ENCODE measurements at places on chromosomes 4 and X.

GRCh38 chrX:16700734-16701133, 11.7 kb downstream of the CTPS2 start:
- DNase-seq, result no peak

DNA sequence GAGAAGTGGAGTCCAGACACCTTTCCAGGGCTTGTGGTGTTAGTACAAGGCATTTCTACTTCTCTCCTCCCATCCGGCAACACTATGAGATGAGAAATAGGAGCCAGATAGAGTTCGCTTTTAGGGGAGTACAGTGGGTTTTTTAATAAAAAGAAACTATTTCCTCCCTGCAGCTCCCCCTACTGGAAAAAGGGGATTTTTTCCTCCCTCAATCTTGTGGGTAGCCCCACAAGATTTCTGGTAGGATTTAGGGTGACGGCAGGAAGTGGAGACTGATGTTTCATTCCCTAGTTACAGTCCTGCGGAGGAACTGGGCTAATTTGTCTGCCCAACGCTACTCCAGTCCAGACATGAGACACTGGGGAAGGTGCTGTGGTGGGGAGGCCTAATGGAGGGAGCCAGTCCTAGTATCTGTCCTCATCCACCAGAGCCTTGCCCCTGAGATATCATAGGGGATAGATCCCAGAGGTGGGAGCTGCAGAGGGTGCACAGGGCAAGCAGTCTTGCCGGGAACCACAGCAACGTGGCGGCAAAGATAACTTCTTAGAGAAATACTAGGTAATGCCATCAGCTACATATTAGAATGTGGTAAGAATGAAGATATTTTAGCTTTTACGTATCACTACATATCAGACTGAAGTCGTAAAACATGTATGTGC, 45.5 kb upstream of the PRKG2 start:
- no peak for DNase-seq

GRCh38 chr4:65538571-65538970, 131.7 kb downstream of the EPHA5 start:
- no peak for DNase-seq

DNA sequence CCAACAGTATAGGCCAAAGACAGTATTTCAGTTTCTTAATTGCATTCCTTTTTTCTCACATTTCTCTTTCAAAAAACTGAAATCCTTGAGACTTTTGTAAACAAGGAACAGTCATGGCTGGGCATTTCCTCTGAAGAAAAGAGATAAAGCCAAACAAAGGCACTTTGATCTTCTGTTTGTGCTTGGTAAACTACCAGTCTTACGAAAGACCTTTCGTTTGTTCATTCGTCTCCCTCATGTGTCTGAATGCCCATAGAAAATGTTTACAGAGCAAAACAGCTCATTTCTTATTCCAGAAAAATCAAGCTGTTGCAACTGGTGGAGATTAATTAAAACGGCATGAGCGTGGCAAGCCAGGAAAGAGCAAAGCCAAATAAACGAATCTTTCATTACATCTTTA, 178.0 kb downstream of the GASK1B start:
- no peak for DNase-seq

DNA sequence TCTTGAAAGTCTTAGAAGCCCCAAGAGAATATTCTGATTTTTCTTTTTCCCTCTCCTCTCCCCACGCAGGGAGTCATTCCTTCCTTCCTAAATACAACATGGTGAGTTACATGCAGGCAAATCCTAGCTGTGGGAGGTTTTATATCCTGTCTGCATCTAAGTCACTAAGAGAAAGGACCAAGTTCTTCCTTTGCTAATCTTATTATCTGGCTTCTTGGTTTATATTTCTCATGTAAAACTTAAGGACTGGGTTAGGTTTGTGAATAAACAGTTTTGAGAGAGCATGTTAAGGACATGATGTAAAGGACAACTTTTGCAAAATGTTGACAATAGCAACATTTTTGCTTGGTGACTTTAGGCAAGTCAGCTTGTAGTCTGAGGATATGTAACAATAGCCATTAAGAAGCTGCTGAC, 5.1 kb upstream of the CXCL9 start:
- DNase-seq, result no peak

DNA sequence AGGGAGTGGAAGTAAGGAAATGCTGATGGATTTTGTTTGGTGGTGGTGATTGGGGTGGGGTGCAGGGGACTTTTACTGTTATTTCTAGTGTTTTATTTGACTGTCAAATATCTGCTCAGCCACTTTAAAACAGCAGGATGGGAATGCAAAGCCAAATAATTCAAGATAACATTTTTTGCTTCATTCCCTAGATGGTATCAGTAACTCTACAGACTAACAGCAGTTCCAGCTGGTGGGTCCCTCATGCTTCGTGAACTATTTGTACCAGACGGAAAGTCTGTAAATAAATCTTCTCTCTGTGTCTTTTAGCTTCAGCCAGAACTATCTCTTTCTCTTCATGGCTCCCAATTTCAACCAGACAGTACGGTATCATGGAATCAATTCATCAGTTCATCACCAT, 27.5 kb downstream of the GPR143 start:
- no peak for DNase-seq

- DNase-seq, result no peak
Observed at GRCh38 chr4:67160394-67160793, 384.9 kb downstream of the CENPC start.

- DNase-seq, result no peak
Observed at GRCh38 chrX:136191171-136191570, 43.8 kb downstream of the FHL1 start.

- no peak for DNase-seq
Observed at GRCh38 chr4:139709660-139710059, 44.0 kb downstream of the MGST2 start.

DNA sequence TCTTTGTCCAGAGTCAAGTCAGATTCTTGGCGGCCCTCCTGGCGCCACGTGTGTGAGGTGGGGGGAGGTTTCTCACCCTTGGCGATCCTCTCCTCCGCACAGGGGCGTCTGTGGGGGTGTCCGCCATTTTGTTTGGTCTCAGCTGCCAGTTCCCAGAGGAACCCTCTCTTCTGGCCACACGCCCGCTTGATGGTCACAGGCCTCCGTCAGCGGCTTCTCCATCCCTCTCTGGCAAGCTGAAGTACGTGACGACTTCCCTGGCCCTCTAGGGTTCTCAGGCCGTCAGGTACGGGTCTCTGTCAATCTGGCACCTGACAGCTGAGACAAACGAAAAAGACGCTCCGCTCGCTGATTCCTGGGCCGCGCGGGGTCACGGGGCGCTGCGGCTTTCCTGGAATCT, 272.6 kb downstream of the TRIML1 start:
- DNase-seq, result no peak

- DNase-seq, result no peak
Observed at GRCh38 chrX:9310616-9311015, 154.2 kb upstream of the TBL1X start.

- DNase-seq, result no peak
Observed at GRCh38 chr4:70759126-70759525, 37.4 kb downstream of the RUFY3 start.

- DNase-seq, result no peak
Observed at GRCh38 chr4:185529413-185529812, 5.9 kb downstream of the PDLIM3 start.

DNA sequence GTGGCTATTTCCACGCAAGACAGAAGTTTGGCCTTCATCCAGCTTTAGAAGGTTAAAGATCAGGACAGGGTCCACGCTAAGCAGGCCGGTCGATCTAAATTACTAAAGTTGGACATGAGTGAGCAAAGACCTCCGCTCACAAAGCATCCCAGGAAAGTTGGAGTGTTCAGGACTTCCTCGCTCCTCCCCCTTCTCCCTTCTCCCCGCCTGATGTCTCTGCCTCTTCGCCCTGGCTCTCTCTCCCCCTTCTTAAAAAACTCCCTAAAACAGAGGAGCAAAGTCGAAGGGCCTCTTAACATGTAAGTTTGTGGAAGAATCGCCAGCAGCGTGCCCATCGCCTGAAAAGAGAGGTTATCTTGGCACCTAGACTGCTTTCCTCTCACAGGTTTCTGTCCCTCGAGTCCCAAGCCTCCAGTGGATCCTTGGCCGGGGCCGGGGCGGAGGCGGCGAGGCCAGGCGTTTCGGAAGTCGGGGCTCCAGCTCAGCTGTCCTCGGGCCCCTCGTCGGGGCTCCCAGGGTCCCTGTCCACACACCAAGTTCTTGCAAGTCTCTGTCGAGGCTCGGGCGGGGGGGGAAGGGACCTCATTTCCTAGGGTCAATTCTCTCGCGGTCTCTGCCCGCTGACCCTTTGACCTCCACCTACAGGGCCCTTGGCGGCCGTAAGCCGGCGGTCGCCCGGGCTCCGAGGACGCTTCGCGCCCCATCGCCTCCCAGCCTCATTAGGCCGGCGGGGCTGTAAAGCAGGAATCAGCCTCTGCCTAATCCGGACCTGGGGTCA, 7.6 kb downstream of the ZIC3 start:
- no peak for DNase-seq

DNA sequence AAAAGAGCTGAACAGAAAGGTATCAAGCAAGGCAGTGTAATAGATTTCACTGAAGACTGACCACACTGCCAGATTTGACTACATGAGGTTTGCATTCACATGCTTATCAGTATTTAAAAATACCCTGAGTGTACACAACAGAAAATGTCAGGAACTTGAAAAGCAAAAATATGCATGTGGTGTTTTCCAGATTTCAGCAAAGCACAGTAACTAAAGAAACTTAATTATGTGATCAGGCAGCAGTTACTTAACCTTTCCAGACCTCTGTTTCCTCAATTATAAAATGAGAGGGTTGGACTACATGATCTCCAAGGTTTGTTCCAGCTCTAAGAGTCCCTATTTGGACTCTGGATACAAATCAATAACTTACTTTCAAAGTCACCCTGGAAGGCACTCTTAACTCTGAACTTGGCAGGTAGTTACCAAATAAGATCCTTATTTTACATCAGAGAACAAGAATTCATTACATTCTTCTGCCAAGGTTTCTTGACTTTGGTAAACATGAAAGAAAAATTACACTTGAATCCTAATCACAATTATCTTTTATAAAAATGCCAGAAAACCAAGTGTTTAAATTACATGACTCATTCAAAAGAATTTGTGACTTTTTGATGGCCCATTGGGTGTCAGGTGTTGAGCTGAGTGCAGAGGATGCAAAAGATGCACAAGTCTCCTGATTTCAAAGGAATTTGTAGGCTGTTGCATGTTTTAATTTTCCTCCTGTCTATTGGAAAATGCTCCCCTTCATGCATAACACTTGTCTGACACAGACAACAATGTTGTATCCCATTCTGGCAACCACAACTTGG, 241.6 kb downstream of the MGST2 start:
- no peak for DNase-seq

DNA sequence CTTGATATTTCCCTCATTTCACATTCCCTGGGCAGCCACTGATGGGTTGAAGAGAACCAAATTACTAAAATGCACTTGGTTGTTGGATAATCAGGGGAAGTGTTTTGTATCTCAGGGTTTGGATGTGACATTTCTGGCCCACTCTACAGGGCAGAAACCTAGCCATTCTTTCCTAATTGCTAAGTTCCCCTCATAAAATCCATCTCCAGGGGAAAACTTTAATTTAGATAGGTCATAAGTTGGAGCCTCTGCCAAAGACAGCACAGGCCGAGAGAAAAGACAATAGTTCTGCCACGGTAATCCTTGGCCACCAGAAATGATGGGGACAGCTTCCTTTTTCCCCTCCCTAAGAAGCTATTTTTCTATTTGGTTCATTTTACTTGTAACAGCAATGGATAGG, 192.7 kb upstream of the C1QTNF7 start:
- no peak for DNase-seq

Data from fibroblast of skin of left biceps (primary cell).